ENCODE measurements at places on chromosomes 7 and 10.

- DNase-seq = no peak
Observed at GRCh38 chr10:130958003-130958402, 353.5 kb downstream of the TCERG1L start.

- no peak for DNase-seq
Observed at GRCh38 chr7:148927123-148928045, 43.3 kb upstream of the EZH2 start.

DNA sequence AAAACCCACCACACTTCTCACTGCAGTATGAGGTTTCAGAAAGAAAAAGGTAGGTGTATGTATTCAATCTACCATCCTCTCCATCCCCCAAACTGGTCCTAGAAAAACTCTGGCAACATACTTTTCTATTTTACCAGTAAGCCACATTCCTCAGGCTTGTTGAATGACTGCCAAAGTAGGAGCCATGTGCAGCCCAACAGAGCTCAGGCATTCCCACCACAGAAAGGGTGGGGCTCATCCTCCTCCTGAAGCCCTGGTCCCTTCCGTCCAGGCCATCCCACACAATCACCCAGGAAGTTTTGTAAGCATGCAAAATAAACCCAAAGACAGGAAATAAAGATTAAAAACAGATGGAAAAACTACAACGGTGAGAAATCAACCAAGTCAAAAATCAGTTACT lies 57.2 kb downstream of the MAD1L1 start:
- no peak for DNase-seq

GRCh38 chr7:158236400-158236799 lies 351.2 kb downstream of the PTPRN2 start:
- no peak for DNase-seq

DNA sequence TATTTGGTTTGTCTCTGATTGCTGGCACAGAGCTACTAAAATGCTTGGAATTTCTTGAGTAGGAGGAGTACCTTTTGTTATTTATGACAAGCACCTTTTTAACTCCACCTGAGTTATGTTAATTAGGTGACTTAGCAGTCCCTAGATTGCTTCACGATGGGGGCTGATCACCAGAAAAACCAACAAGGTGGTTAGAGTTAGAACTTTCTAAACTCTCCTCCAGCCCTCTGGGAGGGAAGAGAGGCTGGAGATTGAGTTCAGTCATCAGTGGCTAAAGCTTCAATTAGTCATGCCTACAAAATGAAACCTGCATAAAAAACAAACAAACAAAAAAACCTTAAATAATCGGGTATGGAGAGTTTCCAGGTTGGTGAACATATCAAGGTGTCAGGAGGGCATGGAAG lies 23.6 kb upstream of the ING3 start:
- no peak for DNase-seq

DNA sequence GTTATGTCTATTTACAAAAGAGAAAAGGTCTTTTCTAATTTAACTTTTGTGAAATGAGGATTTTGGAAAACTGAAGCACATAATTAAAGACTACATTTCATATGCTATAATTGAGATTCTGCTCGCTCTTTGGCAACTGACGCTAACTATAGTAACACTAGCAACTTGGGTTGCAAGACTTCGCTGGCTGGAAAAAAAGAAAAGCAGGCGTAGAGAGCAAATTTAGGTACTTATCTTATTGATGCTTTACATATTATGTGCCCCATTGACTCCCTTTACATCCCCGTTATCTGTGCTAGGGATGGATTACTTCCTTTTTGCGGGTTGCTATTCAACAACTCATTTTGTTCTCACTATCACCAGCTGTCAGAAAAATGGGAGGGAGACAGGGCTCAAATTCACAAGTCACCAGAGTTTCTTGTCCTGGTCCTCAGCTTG lies 10.5 kb downstream of the SEMA3C start:
- DNase-seq = no peak

GRCh38 chr10:102627736-102628293 lies 16.5 kb upstream of the TRIM8 start:
- DNase-seq = no peak

DNA sequence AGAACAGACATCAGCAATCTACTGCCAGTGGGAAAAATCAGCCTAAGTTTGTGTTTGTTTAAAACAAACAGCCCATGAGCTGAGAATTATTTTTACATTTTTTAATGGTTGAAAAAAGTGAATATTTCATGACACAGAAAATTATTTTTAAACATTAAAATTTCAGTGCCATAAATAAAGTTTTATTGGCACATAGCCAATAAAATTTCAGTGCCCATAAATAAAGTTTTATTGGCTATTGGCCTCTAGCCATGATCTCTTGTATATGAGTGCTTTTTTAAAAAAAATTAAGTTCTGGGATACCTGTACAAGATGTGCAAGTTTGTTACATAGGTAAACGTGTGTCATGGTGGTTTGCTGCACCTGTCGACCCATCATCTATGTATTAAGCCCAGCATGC lies 305.9 kb downstream of the HPSE2 start:
- no peak for DNase-seq

DNA sequence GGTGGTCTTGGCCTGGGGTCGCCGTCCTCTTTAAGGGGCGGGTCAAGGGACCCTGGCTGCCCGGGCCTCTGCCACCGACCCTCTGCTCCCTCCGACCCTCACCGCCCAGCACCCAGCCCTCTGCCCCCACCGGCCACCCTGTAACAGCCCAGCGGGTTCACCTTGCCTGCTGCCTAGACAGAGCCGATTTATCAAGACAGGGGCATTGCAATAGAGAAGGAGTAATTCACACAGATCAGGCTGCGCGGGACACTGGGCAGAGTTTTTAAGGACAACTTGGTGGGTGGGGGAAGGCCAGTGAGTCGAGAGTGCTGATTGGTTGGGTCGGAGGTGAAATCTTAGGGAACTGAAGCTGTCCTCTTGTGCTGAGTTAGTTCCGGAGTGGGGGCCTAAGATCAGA lies 779 bp upstream of the ADCK2 start:
- no peak for DNase-seq

- DNase-seq = peak; percentile 30
Observed at GRCh38 chr7:155344270-155344617, 46.6 kb downstream of the INSIG1 start.

GRCh38 chr7:26594553-26594952 lies 269.8 kb downstream of the SKAP2 start:
- DNase-seq = no peak

- DNase-seq = no peak
Observed at GRCh38 chr7:105206985-105207384, 181.7 kb downstream of the SRPK2 start.

GRCh38 chr7:48299580-48300169 lies 128.4 kb downstream of the ABCA13 start:
- peak; percentile 33 for DNase-seq

GRCh38 chr7:138752518-138753149 lies 45.2 kb upstream of the TMEM213 start:
- peak; percentile 84 for DNase-seq

- DNase-seq = no peak
Observed at GRCh38 chr10:8912108-8912507, 857.6 kb downstream of the GATA3 start.

DNA sequence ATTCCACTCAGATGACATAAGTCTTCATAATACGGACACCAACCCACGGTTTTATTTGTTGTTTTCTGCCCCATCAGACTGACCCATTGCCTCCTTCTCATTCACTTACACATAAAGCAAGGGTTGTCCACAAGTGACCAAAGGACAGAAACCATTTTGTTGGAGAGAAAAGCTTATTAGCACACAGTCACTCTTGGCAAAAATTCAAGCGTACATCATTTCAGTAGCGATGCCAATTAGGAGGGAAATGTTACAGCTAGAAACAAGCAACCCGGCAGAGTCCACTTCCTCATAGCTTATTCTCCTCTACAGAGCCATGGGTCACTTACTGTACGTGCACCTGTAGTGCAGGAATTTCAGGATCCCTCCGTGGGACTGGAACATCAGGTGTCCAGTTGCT lies 23.0 kb downstream of the ABLIM1 start:
- no peak for DNase-seq

GRCh38 chr10:905503-905902 lies 26.0 kb downstream of the LARP4B start:
- DNase-seq = no peak

DNA sequence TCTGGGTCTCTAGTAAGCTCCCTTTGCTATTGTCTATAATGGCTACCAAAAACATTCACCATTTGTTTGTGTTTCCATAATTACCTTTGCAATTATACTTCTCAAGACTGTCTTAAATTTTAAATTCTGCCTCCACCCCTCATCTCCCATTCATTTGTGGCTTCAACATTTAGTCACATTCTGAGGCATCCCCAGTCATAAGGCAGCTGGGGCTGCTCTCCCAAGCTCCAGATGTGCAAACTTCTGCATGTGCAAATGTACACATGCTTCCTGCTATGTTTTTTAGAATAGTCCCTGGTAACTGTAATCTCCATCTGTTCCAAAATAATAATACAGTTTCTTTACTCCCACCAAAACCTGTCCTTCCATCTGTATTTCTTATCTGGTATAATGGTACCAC lies 97.3 kb downstream of the CDK6 start:
- no peak for DNase-seq

- no peak for DNase-seq
Observed at GRCh38 chr10:27660711-27661110, 84.9 kb downstream of the MKX start.

DNA sequence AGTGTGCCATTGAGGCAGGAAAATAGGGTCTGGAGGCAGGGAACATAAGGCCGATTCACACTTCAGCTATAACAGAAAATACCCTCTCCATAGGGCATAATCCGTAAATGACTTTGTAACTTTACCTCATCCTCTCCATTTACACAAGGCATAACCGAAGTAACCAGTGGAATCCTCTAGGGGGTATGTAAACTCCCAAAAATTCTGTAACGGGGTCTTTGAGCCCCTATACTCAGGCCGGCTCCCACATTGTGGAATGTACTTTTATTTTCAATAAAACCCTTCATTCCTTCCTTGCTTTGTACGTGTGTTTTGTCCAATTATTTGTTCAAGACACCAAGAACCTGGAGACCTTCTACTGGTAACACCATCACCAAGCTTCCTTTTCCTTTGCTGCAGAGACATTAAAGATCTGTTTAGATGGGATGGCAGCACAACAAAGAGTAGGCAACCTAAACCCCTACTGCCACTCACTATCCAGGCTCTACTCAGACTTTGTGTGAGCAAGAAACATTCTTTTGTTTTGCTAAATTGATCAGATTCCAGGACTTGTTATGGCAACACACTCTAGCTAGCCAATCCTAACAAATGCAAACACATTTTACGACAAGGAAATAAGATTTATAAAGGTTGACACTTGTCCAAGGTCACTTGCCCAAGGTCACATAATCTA lies 99.3 kb downstream of the DGKI start:
- DNase-seq = no peak

DNA sequence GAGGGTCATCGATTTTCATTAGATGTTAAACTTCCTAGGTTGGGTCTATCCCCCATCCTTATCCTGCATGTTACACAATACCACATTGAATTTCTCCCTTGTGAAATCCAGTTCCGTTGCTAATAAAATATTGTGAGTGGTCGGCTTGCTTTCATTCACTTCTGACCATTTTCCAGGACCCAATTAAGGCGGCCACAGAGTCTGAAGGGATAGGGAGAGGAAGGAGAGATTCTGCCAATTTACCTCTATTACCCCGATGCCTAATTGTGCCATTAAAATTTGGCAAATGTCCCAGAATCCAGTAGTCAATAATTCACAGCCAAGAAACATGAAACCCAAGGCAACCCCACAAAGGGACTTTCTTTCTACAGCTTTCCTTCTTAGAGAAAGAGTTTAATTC lies 129.9 kb downstream of the IPMK start:
- DNase-seq = no peak

DNA sequence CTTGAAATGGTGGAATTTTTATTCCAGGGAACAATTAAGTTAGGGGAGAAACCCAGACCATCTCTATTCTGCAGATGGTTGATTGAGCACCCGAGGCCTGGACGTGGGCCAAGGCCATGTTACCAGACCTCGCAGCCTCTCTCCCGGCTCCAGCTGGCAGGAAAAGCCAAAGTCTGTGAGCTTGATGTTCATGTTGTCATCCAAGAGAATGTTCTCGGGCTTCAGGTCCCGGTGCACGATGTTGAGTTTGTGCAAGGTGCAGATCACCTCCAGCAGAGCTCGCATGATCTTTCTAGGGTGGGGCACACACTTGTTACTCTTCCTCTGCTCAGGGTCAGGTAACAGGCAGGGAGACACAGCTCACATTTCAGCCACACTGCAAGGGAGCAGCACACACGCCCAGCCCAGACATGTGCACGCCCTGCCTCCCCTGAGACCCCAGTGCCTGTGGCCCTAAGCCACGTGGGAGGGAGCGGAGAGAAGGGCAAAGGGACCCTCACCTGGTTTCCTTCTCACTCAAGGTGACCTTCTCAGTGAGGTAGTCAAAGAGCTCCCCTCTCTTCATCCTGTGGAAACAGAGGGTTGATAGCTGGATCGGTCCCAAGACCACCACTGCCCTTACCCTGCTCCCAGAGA lies 9.5 kb downstream of the PHKG1 start:
- no peak for DNase-seq

GRCh38 chr10:125259651-125260050 lies 99.3 kb upstream of the CTBP2 start:
- no peak for DNase-seq

DNA sequence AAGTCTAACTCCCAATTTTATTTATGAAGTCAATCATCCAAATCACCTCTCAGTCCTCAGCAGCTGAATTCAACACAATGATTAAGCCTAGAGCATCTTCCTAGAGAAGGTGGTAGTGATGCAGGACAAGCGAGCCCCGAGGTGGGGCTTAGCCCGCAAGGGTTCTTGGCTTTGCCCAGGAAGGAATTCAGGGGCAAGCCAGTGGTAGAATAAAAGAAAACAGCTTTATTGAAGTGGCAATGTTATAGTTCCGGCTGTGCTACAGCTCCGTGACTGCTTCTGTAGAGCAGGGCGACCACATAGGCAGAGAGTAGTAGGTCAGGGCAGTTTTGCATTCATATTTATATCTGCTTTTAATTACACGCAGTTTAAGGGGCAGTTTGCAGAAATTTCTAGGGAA lies 18.1 kb downstream of the IL2RA start:
- DNase-seq = no peak

DNA sequence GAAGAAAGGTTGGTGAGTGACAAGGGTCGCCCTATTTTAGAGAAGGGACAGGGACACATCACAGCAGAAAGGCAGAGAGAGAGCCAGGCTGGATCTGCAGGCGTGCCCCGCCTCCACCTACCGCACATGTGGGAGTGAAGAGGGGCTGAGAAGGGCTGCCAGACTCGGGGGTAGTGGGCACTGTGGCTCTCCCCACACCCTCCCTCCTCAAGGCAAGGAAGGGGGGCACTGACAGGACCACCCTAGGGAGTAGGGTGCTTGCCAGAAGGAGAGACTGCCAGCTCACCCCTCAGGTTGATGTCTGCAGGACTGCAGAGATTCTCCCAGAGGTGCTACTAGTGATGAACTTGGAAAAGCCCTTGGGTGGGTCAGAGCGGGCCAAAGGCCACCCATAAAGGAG lies 62.8 kb upstream of the ZRANB1 start:
- DNase-seq = no peak

Measured in activated naive CD8-positive, alpha-beta T cell treated with anti-CD3 and anti-CD28 coated beads for 36 hours (primary cell).